Activated CD4-positive, alpha-beta T cell treated with anti-CD3 and anti-CD28 coated beads for 24 hours (primary cell): ENCODE measurements at places on chromosomes 16 and 17.

DNA sequence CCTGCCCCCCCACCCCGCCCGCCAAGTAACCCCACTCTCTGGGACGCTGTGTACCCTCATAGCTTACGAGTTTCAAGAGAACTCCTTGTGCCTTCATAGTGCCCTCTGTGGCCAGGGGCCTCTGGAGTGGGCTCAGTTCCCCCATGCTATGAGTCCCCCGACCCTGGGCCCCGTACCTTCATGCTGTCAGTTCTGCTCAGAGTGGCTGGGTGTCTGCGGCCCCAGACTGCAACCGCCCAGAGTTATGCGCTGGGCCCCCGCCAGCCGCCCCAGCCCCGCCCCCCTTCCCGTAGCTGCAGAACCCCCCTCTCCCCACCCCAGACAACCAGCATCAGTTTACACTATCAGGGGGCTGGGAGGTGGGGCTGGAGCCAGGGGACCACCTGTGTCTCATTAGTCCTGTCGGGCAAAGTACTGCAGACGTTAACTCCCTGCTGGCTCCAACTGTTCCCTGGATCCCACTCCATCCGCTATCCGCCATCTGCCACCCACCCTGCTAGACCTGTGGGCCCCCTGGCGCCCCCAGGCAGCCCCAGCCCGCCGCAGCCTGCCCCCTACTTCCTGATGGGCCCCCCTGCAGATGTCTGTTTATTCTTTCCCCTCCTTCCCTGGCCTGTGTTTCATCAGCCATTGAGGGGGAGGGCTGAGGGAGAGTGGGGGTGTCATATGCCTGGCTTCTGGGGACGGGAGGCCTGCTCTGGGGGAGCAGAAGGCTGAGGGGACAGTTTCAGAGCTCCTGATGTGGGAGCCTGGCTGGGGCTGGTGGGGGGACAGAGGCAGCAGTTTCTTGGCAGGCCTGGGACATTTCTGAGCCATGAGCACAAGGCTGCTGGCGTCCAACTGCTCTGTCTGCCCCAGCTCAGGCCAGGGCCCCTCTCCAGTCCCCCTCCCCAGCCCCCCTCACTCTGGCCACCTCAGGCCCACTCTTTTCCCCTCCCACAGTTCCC is at the start of gene MFAP4:
TSS of gene MFAP4 (minus strand) at position 217 of the 947 bp plus-strand sequence. CDS start at position 182, 35 bp downstream.
- DNase-seq = no peak

GRCh38 chr16:57536306-57537193 is at the start of gene CCDC102A:
Gene CCDC102A, minus strand, starts transcription at chr16:57536571. Its CDS starts 7,394 bp downstream, at chr16:57529177.
- no peak for DNase-seq

DNA sequence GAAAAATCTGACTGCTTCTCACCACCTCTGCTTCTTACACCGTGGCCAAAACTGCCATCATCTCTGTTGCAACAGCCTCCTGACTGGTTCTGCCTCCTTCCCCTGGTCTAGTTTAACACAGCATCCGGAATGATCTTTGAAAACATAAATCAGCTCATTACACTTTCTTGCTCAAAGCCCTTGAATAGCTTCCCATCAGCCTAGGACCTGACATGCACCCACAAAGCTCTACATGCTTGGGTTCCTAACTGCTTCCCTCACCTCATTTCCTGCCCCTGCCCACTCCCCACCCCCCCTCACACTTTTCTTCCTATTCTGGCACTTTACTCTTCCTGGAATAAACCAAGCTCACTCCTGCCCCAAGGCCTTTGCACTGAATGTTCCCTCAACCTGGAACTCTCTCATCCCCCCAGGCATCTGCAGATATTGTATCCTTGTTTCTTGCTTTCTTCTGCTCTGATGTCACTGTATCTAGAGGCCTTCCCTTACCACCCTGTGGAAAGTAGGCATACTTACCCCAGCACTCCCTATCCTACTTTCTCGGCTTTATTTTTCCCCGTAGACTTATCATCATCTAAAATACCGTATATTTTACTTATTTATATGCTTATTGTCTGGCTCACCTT is 112.4 kb downstream of the FTO start:
- no peak for DNase-seq

- DNase-seq = no peak
Observed at GRCh38 chr16:78988361-78988969, 612.1 kb downstream of the MAF start.

DNA sequence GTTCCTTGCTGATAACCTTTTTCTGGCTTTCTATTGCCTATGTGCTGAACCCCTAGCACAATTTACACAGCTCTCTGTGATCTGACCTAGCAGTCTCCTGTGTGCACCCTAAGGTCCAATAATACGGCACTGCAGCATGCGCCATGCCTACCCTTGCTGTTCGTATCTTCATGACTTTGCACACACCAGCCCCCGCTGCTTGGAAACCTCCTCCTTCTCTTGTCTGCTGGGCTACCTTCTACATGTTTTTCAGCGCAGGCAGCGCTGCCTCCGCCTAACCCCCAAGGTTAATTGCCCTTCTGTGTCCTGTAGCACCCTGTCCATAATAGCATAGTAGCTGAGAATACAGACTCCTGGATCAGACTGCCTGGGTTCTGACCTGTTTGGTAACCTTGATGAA is 1.4 kb downstream of the STARD3 start:
- no peak for DNase-seq

DNA sequence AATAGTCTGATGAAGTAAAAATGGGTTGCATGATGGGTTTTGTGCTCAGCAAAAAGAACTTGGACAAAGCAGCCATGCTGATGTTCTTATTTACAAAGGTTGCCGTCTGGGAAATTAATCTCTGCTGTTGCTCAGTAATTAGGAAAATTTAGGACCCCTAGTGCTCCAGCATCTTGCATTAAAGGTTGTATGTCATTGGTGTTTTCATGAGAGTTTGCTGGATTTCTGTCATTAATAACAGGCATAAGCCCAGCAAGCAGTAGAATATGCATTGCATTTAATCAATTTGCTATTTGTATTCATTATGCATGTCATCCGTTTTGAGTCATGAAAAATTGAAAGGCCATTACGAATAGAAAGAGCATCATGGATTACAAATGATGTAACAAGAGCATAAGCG is 45.3 kb upstream of the C16orf78 start:
- no peak for DNase-seq

DNA sequence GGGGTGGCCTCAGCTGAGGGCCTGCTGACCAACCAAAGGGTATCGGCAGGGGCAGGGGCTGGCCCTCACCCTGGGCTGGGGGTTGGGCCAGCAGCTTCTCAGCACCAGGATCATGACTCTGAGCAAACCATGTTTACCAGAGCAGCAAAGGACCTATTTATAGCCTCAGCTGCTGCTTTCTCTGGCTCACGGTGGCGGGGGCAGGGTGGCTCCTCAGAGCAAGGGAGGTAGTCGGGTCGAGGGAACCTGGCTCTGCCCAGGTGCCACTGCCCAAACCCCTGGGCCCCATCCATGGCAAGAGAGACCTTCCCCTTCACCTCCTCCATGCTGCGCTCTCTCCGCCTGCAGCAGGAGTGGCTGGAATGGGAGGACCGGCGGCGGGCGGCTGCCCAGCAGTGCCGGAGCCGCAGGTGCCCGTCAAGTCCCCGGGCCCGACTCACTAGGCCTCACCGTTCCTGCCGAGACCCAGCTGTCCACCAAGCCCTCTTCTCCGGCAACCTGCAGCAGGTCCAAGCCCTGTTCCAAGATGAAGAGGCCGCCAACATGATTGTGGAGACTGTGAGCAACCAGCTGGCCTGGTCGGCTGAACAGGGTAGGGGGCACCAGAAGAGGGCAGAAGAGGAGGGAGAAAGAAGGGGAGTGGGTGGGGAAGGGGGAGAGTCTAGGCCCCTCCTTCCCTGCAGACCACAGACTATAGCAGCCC is at the start of gene ASB16:
TSS of gene ASB16 (plus strand) at position 206 of the 703 bp plus-strand sequence. CDS start at position 292, 86 bp downstream.
- no peak for DNase-seq

- DNase-seq = no peak
Observed at GRCh38 chr17:35915153-35915964, 15.2 kb downstream of the RDM1 start.

GRCh38 chr16:2715966-2716885 is 3.8 kb downstream of the PRSS27 start:
- no peak for DNase-seq

DNA sequence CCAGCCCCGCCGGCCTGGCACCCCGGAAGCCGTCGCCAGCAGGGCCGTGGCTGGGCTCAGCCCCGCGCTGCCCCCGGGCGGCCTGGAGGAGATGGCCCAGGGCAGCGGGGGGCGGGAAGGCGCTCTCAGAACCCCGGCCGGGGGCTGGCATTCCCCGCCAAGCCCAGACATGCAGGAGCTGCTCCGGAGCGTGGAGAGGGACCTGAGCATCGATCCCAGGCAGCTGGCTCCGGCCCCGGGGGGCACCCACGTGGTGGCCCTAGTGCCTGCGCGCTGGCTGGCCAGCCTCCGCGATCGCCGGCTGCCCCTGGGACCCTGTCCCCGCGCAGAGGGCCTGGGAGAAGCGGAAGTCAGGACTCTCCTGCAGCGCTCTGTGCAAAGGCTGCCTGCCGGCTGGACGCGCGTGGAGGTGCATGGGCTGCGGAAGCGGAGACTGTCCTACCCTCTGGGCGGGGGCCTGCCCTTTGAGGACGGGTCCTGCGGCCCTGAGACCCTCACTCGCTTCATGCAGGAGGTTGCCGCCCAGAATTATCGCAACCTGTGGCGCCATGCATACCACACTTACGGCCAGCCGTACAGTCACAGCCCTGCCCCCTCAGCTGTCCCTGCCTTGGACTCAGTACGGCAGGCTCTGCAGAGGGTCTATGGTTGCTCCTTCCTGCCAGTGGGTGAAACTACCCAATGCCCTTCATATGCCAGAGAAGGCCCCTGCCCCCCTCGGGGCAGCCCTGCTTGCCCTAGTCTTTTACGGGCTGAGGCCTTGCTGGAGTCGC is 551 bp downstream of the WDR81 start:
- DNase-seq = no peak

- no peak for DNase-seq
Observed at GRCh38 chr17:57943140-57943539, 12.1 kb downstream of the CUEDC1 start.

DNA sequence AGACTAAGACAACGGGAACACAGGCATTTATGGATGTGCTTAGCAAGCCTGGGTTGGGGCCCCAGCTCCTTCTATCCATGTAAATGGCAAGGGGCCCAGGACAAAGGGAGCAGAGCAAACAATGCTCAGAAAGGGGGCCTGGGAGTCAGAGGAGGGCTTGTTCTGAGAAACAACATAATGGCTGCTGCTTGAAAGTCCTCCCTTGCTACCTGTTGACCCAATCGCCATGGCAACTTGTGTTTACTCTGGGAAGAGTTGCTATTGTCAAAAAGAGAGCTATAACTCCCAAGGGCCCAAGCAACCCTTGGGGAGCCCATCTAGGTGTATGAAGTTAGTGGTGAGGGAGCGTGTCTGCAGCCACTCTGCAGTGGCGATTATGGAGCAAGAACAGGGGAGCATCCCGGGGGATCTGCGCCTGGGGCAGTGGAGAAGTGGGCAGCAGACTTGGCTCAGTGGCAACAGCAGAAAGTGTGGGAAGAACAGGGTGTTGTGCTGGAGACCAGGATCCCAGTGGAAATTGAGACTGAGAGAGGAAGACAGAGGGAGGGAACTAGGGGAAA is 118.7 kb upstream of the NLRP1 start:
- no peak for DNase-seq

GRCh38 chr16:73713778-73714495 is 582.7 kb upstream of the PSMD7 start:
- DNase-seq = no peak

DNA sequence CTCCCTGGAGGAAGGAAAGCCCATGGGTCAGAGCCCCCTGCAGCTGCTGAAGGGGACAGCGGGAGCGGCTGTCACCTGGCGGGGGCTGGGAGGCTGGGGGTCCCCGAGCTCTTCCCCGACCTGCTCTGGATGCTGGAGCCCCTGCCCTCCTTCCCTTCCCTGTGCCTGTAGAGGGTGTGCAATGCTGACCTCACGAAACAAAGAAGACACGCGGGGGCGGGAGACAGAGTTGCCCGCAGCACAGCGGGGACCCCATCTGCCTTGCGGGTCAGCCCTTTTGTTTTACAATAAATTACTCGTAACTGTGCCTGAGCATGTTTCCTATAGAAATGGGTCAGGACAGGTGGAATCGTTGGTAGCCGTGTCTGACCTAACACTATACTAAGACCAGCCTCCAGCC is 6.3 kb downstream of the SECTM1 start:
- DNase-seq = no peak

- peak; percentile 38 for DNase-seq
Observed at GRCh38 chr16:52191531-52192134, 355.3 kb downstream of the TOX3 start.

DNA sequence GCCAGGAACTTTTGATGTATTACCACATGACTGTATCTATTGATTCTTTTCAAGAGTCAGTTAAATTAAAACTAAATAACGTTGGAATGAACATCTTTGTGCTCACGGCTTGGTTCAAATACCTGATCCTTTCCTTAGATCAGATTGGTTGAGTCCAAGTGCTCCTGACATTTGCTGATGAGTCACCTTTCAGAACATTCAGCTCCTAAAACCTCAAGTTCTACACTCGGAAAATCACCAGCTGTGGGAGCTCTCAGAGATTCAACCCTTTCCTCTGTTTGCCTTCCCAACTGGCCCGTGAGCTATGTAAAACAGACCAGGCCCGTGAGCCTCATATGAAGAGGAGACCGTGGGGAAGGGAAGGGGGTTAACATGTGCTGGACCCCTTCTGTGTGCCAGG is 68.1 kb downstream of the RTN4RL1 start:
- DNase-seq = no peak

DNA sequence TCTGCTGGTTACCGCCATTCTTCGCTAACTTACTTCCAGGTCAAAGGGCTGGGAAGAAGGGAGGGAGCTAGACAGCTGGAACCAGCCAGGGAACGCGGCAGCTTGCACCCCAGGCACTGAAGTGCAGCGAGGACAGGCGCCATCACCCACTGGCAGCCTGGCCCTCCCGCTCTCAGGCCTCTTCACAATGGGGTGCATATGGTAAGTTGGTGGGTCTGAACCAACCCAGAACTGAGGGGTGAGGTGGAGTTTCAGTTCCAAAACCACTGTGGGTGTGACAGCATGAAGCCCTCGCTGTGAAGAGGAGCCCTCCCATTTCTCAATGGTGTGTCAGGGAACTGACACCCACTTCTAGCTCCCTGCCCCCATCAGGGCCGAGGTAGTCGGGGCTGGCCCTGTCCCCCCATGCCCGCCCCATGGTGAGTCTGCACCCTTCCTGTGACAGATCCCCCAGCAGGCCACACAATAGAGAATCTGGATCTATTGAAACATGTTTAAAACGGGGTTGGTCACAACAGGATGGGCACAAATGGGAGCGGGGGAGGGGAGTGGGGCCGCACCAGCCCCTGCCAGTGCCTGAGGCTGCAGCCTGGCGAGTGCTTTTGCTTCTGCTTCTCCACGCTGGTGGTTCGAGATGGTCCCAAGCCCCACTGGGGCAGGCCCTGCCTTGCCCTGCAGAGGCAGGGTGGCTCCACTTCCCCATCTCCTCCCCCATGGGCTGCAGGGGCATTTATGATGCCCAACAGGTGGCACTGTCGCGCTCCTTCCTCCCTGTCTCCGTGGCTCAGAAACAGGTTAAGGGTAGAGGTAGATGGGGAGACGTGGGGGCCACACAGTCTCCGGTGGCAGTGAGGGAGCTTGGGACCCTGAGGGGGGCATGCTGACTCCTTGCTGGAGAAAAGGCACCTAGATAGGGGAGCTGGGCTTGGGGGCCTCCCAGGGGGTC is 2.3 kb downstream of the LIMD2 start:
- DNase-seq = peak; percentile 66
